ENCODE measurements at places on chromosomes 5 and 9. TPM values are rescaled to one million over a fixed set of nuclear protein-coding genes. Genes with fewer than 3 reads are reported as not detected.

DNA sequence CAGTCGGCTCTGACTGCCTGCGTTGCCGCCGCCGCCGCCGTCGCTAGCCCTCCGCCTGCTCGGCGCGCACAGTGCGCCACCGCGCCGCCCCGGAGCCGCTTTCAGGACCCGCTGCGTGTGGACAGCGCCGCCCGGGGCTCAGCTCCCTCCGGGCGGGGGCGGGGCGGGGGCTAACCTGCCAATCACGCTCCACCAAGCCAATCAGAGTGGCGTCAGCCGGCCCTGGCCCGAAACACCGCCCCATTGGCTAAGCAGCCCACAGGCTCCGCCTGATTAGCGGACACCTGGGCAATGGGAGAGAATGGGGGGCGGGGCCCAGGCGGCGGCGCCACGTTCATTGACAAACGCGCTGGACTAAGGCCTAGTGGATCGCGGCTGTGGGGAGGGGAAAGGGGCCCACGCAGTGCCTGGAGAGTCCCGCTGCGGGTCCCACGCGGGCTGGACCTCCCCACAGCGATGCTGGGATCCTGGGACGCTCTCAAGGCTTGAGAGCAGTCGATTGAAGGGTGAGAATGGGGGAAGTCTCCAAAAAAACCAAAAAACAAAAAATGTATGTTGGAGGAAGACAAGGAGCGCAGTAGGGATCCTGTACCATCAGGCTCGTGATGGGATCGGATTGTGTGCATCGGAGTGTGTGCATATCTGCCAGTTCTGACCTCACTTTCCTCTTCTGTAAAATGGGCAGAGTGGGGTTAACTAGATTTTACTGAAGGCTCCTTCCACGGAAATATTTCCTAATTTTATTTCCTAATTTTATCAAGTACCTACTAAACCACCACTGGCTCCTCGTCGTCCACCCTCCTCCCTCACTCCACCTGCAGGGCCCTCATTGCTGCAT, 6.3 kb downstream of the PAX5 start:
- DNase-seq = peak; percentile 82

SV2C gene
- total RNA-seq = 4.9 TPM

GRCh38 chr9:81680006-81680405, 9.3 kb downstream of the TLE1 start:
- DNase-seq = no peak

DNA sequence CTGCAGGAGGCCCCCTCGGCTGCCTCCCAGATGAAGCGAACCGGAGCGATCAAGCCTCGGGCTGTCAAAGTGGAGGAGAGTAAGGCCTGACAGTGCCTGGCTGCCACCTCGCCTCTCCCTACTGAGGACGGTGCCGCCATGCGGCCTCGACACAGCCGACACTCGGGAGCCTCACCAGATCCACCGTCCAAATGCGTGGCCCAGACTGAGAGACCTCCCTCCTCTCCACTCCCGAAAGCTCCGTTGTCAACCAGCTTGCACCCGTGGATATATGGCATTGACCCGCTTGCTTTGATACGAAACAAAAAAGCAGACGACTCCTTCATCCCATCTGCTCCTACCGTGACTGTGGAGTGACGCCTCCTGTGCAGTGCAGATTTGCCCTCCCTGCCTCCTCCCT, 6.9 kb upstream of the POMT1 start:
- no peak for DNase-seq

DNA sequence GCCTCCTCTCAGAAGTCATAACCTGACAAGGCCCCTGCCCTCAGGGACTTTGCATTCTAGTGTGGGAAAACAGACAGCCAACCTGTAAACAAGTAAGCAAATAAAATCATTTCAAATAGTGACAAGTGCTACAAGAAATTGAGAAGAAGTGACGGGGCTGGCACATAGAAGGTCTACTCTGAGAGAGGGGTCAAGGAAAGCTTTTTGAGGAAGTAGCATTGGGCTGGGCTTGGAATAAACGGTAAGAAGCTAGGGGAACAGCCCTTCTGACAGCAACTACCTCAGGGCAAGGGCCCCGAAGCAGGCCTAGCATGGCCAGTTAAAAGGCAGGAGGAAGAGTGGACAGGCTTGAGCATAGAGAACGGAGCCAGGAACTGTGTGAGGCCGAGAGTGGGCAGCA, 4.8 kb upstream of the SLC2A8 start:
- no peak for DNase-seq

GRCh38 chr9:76996700-76997099, 22.8 kb upstream of the FOXB2 start:
- no peak for DNase-seq

DNA sequence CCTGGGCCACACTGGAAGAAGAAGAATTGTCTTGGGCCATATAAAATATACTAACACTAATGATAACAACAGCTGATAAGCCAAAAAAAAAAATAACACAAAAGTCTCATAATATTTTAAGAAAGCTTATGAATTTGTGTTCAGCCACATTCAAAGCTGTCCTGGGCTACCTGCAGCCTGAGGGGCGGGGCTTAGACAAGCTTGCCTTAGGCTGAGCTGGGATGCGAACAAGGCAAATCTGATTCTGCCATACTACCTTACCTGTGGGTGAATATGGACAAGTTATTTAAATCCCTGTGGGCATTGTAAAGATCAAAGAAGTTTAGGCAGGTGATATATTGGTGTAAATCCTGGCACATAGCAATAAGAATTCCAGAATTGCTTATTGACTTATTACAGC, 212.3 kb upstream of the ATP10B start:
- DNase-seq = no peak

ENC1 gene
- 6.6 TPM for total RNA-seq

GRCh38 chr5:172904643-172905345, 54.4 kb upstream of the RPL26L1 start:
- DNase-seq = peak; percentile 72

DNA sequence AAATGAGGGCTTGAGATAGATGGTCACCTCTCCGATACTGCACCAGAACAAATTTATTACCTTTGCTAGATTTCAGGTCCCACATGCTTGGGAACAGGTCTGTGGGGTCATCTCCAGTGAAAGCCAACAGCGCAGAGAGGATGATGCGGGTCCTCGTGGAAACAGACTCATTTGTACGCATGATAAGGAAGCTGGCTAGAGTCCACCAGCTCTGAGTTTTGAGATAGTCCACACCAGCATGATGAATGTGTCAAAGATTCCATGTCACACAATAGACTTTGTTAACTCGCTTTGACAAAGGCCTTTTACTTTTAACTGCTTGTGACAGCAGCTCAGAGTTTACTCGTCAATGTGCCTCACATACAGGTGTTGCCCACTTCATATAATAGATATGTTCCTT, 105.4 kb upstream of the TBCA start:
- no peak for DNase-seq

DNA sequence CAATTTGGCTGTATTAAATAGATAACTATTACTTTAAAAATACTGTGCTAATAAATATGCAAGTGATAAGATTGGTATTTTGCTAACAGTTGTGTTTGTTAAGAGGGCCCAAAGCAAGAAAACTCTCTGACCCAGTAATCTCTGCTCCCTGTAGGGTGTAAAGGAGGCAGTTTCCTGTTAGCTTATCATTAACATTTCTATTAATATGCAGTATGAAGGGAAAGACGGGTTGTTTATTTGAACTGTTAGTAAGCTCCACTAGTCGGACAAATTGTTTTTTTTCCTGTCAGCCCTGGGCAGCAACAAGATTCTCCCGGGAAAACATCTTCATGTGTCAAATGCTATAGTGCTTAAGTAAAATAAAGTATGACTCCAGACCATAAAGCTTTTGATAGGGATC, 35.6 kb downstream of the ERP44 start:
- DNase-seq = no peak

- DNase-seq = no peak
Observed at GRCh38 chr5:178111925-178112324, 1.4 kb upstream of the N4BP3 start.

GRCh38 chr9:12723409-12724028, 30.3 kb downstream of the TYRP1 start:
- DNase-seq = no peak

- DNase-seq = no peak
Observed at GRCh38 chr5:56601641-56602071, 213.7 kb upstream of the MAP3K1 start.

GRCh38 chr5:178589180-178590140, 733 bp downstream of the COL23A1 start:
- DNase-seq = no peak

DNA sequence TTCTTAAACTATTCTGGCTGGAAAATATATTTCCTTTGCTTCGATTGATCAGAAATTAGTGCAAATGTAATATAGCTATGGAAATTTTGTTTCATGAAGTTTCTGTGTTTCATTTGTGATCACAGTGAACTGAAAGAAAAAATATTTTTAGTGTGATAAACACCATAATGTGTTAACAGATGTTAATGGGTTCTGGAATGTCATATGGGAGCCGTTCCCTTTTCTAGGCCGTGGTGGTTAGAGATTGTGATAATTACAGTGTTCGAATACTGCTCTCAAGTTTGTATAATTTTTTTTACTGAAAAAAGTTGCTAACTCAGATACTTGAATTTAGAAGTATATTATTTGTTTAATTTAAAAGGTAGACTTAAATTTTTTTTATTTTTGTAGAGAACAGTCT, 19.3 kb downstream of the GAPVD1 start:
- no peak for DNase-seq

DNA sequence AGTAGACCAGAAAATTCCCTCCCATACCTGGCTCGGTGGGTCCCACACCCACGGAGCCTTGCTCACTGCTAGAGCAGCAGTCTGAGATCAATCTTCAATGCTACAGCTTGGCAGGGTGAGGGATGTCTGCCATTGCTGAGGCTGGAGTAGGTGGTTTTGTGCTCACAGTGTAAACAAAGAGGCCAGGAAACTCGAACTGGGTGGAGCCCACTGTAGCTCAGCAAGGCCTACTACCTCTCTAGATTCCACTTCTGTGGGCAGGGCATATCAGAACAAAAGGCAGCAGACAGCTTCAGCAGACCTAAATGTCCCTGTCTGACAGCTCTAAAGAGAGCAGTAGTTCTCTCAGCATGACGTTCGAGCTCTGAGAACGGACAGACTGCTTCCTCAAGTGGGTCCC, 5.6 kb upstream of the GZMA start:
- DNase-seq = no peak

DOCK2 gene
- total RNA-seq = 32.9 TPM
